ENCODE measurements at places on chromosomes 16 and 17.
A peak's percentile ranks its signal among the peaks of the same experiment; 100 is the strongest.

- DNase-seq, result no peak
Observed at GRCh38 chr16:53357955-53358354, 76.3 kb upstream of the RBL2 start.

- DNase-seq, result no peak
Observed at GRCh38 chr16:67995423-67995822, 3.9 kb downstream of the DPEP2 start.

GRCh38 chr16:56667581-56668571 is at the start of gene MT1G:
TSS of gene MT1G (minus strand) at chr16:56668065. CDS start at chr16:56667993, 72 bp downstream.
- no peak for DNase-seq

DNA sequence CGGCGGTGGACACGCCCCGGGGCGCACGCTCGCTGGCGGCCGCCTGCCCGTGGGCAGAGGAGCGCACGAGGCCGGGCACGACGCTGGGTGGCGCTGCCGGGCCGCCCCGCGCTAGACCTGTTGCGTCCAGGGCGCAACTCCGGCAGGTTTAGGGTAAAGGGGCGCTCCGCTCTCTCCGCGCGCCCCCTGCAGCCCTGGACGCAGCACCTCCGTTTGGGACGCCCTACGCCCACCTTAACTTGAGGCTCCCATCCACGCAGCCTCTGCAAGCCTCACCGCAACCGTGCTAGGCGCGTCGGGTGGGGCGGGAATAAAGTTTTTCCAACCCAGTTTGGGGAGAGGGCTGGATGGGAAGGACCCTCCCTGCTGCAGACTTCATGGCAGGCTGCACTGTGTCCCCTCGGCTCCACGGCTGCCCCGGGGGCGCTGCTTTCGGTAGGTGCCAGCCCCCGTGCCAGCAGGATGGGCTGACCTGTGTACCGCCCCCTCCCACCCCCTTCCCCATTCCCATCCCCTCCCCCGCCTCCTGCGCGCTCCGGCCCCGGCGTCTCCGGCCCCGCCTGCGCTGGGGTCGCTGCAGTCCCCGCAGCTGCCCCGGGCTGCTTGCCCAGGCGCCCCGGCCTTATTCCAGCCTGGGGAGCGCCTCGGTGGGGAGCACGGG is at the start of gene SYT17:
Gene SYT17, plus strand, starts transcription at position 531 of the 661 bp plus-strand sequence. CDS start 407 bp downstream, outside the sequence.
- no peak for DNase-seq

- DNase-seq, result no peak
Observed at GRCh38 chr16:5478036-5478435, 380.4 kb upstream of the EEF2KMT start.

DNA sequence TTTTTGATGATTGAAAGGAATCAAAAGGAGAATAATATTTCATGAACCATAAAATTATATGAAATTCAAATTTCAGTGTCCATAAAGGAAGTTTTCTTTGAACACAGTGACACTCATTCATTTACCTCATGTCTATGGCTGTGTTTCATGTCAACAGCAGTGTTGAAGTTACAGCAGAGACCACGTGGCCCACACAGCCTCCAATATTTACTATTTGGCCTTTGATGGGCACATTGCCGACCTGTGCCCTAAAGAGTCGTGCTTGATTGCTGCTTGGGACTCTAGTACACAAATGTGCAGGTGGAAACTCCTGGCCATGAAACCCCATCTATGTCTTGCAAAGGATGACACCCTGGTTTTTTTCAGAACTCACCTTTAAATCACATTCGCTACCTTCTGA is 57.0 kb downstream of the CES1 start:
- no peak for DNase-seq

DNA sequence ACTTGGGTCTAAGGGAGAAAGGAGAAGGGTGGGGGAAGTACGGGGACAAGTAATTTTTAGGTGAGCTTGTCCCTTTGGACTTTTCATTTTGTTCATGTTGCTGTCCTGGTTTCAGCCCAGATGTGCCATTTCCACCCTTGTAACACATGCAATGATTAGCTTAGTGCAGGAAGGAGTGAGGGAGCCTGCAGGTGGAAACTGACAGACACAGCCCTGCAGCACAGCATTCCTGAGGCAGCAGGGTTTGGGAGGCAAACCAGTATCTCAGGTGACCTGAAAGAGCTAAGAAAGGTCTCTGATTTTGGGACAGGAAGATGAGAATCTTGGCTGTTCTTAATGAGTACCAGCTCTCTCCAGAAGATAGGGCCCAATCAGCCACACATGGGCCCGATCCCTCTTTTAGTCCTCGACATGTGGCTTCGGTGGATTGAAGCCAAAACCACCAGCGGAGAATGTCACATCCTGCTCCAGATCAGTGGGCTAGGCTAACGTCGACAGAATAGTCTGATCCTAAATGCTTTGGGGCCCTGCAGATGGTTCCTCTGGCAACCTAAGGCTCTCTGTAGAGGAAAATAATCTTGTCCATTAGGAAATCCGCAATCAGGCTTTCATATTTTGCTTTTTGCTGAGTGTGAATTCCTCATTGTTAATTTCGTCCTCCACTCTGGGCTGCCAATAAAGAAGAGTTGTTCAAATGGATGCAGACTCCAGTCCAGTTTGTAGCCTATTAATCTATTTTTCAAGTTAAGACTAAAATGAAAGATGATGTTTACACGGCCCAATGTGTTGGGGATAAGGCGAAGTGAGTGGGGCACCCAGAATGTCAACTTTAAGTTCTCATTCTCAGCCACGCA is 3.8 kb upstream of the RNF157 start:
- no peak for DNase-seq

- no peak for DNase-seq
Observed at GRCh38 chr16:67022531-67023214, 6.3 kb upstream of the CBFB start.

DNA sequence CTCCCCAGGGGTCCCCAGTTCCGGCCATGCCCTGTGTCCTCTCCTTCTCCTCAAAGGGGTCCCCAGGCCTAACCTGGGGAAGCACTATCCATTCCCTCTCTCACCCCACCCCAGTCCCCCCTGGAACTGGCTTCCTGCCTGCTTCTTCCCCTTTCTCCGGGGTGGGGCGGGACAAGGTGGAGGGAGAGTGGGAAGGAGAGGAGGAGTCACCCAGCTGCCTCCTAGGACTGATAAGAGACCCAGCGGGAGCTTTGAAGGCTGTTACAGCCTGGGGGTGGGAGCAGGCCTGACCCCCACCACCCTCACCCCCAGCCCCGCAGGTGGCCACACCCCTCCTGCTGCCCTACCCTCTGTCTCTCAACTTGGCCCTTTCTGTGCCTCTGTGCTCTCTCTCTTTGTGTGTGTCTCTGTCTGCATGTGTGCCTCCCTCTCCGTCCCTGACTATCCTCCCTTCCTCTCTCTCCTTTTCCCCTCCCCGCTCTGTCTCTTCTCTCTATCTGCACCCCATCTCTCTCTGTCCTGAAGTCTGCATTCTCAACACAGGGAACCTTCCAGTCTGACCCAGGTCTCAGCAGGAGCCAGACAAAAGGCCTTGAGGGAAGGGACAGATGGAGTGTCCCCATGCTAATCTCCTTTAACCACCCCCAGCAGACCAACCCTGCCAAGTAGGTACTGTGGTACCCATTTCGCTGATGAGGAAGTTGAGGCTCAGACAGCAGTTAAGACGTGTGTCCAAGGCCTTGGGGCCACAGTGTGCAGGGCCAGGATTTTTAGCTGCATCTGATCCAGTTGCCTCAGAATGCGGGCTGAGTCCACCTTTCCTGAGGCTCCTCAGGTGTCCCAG is 66.1 kb downstream of the RAB11FIP4 start:
- DNase-seq, result no peak

DNA sequence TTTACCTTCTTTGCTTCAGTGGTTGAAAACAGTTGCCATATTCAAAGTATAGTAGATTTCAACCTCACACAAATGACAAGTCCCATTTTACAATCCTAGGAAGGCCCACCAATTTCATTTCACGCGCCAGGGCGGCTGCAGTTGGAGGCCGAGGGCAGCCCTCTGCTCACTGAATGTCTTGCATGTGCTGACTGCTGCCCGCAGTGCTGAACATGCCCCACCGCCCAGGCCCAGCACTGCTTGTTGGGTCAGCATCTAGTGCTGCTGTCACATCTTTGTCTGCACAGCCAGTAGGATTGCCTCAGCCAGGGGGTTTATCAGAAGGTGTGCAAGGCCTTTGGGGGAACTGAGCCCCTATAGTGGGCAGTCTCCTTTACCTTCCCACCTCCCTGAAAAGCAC is 11.5 kb downstream of the SMCR8 start:
- no peak for DNase-seq

DNA sequence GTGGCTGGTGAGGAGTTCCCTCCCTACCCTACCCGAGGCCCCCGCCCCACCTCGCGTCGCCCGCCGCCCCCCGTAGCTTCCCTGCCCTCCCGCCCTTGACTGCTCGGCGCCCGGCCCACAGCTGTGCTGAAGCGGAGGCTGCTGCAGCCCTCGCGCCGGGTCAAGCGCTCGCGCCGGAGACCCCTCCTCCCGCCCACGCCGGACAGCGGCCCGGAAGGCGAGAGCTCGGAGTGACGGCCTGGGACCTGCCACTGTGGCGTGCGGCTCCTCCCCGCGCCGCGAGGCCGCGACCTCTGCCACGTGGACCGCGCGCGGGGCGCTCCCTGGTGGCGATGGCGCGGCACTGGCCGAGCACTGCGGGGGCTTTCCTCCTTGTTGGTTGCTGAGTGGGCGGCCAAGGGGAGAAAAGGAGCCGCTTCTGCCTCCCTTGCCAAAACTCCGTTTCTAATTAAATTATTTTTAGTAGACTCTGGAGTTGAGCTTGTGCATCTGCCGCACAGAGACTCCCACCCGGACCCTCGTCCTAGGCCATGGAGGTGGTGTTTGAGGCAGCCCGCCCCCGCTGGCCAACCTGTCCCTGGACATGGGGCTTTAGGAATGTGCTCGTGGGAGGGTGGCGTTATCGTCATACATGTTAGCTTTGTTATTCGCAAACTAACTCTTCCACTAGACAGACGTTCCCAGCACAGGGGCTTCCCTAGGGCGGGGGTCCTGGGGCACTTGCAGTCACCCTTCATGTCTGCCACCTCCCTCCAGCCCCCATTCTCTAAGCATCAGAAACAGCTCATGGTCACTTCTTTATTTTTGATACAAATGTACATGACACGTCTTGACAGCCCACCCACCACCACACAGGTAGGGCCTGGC is 4.4 kb downstream of the TP53I13 start:
- DNase-seq, result peak; percentile 36
